Head of caudate nucleus (tissue), 42 donors: ENCODE measurements at places on chromosomes 2 and 18.
A peak's percentile ranks its signal among the peaks of the same experiment; 100 is the strongest.

DNA sequence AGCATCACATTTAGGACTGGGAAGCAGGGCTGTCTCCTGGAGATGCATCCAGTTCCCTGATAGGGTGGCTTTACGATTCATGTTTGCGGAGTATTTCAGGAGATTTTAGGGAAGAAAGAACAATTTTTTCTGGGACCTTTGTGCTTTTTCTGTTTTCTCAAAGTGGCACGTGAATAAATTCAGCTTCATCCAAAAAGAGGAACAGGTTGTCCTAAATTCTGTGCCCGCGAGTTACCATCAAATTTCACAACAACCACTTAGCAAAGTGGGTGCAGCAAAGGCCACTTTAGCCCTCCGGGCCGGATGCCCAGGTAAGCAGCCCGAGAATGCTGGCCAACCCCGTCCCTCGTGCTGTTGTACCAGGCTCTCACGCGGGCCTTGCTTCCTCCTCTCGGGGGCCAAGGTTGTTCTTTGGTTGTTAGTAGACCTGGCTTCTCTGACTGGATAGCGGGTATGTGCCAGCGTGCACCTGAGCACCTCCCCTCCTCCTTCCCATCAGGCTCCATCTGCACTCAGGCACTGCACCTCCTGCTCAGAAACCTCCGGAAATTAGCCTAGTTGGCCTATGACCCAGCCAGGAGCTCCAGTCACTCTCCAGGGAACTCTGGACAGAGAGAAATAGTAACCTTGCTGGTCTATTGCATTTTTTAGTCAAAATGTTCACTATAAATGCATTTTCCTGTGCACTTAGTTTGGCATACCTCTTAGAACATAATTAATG, 83.0 kb downstream of the CMPK2 start:
- DNase-seq: no peak

DNA sequence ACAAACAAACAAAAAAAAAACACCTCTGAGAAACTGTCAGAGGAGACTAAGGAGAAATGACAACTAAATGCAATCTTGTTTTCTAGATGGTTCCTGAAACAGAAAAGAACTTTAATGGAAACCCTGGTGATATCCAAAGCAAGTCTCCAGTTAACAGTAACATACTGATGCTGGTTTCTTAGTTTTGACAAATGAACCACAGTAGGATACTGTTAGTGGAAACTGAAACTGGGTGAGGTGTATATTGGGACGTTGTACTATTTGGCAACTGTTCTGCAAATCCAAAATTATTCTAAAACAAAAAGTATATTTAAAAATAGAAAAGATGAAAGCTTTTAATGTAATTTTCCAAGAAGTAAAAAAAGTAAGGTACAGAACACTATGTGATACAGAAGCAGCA, 11.4 kb downstream of the SESTD1 start:
- no peak for DNase-seq

DNA sequence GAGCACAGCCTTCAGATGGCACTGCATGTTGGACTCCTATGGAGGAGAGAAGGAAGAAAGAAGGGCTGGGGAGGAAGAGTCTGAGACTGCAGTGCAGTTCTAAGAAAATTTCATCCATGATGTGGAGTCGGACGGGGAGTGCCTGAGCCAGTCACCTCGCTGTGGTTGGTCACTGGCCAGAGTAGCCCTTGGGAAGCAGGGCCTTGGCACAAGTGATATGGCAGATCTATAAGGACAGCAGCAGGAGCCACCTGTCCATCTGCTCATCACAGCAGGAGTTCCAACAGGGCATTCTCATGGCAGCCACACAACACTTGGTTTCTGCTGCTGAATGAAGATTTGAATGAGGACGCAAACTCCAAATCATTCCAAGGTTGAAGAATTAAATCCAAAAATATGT, 314.8 kb downstream of the CYP26B1 start:
- DNase-seq: no peak

GRCh38 chr2:207796585-207797350, 27.1 kb upstream of the FZD5 start:
- no peak for DNase-seq

- no peak for DNase-seq
Observed at GRCh38 chr2:236959876-236960275, 125.8 kb upstream of the COPS8 start.

DNA sequence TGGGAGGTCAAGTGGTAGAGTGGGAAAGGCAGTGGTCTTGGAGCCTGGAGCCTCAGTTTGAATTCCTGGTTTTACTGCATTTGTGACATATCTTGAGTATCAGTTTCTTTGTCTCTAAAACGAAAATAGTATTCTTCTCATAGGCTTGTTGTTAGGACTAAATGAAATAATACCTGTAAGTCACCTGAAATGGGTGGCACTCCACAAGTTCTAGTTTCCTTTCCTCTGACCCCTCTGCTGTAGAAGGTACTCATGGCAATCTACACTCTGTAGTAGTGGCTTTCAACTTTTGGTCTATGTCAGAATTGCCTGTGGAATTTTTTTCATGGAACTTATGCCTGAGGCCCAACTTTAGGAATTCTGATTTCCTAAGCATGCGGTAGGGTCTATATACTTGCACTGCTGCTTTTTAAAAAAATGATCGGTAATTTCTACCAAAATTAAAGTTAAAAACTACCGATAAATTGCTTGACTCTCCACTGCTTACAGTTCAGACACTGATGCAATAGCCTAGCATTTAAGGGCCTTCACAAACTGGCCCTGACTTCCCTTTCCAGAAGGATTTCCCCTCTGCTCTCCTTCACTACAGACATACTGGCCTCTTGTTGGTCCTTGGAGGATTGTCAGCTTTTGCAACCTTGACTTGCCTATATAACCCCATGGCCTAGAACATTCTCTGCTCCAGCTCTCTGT, 47.2 kb downstream of the PLEK start:
- no peak for DNase-seq

GRCh38 chr2:224875153-224875552, 159.0 kb upstream of the CCDC195 start:
- no peak for DNase-seq

DNA sequence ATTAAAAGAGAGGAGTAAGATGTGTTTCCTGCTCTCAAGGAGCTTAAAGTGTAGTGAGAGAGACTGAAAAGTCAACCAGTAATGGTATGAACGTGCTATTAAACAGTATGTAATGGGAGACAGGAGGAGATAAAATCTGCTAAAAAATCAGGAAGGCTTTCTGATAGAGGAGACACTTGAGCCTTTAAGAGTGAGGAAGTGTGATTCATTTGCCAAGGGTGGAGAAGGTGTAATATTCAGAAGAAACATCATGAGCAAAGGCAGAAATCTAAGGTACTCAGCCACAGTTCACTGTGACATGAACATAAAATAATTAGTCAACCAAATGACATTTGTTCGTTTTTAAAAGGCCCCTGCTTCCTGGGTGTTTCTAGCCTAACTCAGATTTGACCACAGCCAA, 137.8 kb upstream of the SKOR2 start:
- DNase-seq: no peak

GRCh38 chr2:15991231-15991630, 50.9 kb downstream of the MYCN start:
- DNase-seq: no peak

DNA sequence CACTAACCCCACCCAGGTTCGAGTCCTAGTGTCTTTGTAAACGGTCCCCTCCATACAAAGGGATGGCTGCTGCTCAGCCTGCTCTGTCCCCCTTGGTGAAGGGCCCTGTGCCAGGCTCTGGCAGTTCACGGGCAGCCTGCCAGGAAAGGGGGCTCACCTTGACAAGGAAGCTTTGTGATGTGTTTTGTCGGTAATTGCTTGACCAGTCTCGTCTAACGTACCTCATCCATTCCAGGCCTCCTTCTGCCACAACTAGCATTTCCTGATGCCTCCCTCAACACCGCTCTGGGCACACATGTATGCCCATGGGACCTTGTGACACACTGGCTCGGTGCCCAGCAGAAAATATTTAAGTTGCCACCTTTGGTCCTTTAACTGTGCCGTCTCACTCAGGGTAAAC, 171.9 kb downstream of the KLHL29 start:
- DNase-seq: no peak

DNA sequence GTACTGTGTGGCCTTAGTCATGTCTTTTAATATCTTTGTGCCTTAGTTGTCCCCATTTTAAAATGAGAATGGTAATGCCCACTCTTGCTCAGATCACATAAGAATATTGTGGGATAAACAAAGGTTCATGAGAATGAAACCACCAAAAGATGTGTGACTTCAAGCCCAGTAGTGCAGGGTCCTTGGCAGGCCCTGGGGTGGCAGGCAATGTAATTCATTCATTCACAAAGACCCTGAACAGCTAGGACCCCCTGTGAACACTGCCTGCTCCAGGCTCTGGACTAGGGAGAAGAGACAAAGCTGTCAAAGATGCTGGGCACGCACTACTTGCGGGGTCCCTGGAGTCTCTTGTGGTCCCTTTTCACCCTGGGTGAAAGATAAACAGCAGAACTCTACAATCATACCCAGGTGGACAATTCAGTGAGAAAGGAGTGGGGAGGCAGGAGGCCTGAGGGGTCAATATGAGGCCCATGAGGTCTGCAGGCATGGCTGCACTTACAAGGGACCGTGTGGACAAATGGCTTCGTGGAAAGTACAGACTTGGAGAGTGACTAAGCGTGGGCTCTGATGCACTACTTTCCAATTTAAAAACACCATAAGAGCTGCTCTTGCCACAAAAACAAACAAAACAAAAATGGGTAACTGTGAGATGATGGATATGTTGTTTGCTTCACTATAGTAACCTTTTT, 136.1 kb downstream of the SMAD7 start:
- peak; percentile 6 for DNase-seq

DNA sequence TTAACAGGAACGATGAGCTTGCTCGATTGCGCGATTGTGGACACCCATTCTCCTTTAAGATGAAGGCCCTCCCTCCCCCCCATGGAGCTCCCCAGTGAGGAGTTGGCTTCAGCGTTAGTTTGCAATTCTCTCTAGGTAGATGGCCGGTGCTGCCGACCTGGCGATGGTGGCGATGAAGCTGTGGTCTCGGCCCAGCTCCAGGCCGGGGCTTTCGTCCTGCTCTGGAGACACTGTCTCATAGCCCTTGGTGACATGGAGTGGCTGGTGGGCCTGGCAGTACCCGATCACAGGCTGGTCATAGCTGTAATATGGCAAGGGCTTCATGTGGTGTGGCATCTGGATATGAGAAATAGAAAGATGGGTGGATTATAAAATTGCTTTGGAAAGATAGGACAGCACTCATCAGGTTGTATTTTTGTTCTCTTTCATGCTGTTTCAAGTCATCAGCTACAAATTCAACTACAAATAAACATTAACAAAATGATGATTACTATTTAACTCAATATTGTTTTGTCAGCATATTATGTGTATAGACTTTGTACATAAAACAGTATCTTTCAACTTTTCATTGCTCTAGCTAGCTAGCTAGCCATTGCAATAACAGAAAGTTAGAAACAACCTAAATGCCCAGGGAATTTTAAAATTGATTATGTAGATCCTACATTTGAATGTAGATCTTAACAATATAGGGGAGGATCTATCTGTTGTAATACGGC, 773.4 kb downstream of the LRRTM4 start:
- no peak for DNase-seq

DNA sequence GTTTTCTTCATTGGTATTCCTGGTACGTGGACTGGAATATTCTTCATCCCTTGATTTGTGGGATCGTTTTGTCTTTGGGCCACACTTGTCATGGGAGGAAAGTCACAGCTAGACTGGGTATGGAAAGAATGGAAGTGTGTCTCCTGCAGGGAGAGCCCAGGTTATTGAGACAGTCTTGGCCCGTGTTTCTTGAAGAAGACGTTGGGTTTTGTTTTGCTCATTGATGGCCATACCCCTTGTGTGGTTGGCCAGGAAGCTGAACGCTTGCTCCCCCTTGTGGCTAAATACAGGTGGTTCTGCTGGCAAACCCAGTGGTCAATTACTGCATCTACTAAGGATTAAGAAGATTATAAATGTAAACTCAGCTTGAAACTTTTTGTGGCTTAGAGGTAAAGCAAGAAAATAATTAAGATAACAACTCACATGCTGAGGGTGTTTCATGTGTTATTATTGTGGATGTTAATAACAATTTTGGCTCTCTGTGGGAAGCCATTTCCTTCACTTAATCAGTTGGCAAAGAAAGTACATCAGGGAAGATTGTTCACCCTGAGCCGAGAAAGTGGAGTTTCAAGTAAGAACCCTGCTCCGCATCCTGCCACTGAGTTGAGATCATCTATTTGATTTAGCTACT, 91.8 kb downstream of the NEDD4L start:
- peak; percentile 90 for DNase-seq

DNA sequence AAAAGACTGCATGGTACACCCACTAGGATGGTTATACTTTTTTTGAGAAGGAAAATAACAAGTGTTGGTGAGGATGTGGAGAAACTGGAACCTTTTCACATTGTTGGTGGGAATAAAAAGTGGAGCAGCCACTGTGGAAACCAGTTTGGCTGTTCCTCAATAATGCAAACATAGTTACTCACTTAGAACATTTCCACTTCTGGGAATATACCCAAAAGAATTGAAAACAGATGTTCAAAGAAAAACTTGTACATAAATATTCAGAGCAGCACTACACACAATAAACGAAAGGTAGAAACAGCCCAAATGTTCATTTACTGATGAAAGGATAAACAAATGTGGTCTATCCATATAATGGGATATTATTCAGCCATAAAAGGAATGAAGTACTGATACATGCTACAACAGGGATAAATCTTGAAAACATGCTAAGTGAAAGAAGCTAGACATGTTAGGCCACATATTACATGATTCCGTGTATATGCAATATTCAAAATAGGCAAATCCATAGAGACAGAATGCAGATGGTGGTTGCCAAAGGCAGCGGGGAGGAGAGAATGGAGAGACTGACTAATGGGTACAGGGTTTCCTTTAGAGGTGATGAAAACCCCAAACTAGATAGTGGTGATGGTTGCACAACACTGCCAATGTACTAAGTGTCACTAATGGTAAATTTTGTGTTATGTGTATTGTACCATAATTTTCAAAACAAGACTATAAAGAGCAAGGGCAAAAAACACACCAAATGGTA, 20.9 kb upstream of the LMAN1 start:
- no peak for DNase-seq

GRCh38 chr2:76679025-76679396, 843.2 kb downstream of the LRRTM4 start:
- DNase-seq: no peak

GRCh38 chr2:9547262-9547991, 8.2 kb downstream of the ADAM17 start:
- DNase-seq: no peak

GRCh38 chr2:182368446-182368845, 58.4 kb downstream of the PDE1A start:
- no peak for DNase-seq
